ENCODE measurements at places on chromosomes 3 and 15.

DNA sequence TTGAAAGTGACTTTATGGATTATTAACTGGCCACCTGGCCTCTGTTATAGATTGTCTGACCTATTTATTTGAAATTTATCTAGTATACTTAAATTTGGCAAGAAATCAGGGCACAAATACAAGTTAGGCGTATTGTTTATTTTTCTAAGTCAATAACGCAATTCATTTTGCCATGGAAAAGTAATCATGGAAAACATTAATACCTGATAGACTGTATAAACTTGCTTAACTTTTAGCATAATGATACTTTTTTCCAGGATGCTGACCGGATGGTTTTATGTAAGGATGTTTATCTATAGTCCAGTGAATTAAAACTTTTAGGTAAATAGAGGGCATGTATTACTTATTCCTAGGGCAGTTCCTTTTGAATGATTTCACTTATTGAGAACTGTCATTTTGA lies 20.2 kb downstream of the FNDC3B start:
- no peak for DNase-seq

- DNase-seq: no peak
These were observed 1.6 kb upstream of the FLNB start for GRCh38 chr3:58006661-58007060.

DNA sequence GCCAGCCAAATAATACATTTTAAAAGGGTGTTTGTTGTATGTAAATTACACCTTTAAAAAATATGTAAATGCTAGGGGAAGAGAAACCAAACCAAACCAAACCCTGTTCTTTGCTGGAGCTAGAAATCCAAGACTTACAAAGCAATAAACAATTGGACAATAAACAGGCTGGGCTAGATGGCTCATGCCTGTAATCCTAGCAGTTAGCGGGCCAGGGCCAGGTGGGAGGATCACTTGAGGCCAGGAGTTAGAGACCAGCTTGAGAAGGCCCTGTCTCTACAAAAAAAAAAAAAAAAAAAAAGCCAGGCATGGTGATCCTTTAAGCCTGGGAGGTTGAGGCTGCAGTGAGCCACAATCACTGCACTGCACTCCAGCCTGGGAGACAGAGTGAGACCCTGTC lies 12.5 kb downstream of the STOML1 start:
- no peak for DNase-seq

DNA sequence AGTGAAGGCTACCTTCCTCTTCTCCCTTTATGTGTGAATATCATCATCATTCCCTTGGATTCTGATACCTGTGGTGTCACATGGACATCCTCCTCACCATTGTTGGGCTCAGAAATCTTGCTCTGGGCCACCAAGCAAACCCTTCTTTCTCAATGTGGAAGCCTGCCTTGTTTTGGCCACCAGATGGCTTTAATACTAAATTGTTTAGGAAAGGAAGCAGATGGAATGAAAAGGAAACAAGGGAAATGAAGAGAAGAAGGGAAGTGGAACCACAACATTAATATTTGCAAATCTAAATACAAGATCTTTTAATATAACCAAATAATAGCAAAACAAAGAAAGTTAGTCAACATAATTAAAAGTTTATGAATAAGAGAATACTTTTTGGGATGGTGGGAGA lies 14.0 kb downstream of the FAM227B start:
- DNase-seq: no peak

DNA sequence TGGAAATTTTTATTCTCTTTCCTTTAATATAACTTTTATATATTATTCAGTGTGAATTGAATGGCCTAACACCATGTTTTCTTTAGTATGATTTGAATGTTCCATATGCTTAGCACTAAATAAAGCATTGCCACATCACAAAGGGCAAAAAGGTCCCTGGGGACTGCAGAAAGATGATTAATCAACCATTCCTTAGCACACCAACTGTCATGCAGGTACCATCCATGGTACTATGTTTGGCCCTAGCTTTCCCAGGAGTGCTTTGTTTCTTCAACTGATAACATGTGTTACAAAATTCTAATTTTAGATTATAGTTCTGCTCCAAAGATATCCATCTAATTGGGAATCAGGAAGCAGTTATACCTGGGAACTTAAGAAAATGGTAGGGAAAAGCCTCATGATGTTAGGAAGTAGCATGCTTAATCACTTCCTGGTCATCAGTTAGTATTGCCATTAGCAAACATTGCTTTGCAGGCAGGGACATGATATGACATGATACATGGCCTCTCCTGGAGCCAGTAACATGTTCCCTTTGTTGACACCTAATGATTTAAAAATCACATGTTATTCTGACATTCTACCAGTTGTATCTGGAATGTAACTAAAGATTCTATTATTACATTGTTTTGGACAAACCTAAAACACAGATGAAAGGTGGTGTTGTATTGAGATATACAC lies 712.6 kb upstream of the GBE1 start:
- DNase-seq: no peak

DNA sequence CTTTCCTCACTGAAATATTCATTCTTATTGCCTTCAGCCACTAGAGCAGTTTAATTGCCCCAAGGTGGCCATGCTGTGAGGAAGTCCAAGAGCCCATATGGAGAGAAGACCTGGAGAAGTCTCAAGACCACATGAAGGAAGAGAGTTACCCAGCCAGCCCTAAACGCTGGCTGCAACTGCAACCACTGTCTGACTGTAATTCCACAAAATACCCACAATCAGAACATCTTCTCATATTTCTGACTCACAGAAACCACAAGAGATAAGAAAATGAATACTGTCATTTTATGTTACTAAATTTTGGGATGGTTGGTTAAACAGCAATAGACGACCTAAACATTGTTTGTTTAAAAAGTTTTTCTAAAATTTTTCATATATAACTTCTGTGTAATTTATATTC lies 14.7 kb upstream of the SST start:
- no peak for DNase-seq

- DNase-seq: no peak
These were observed 27.5 kb upstream of the CORO2B start for GRCh38 chr15:68551296-68551635.

GRCh38 chr15:94256511-94256910 lies 25.1 kb downstream of the MCTP2 start:
- no peak for DNase-seq

GRCh38 chr15:37891766-37892368 lies 42.6 kb upstream of the TMCO5A start:
- DNase-seq: no peak

- DNase-seq: no peak
These were observed at the start of gene CADPS for GRCh38 chr3:62874711-62875557. TSS of gene CADPS (minus strand) at chr3:62875416. CDS start at chr3:62875029, 387 bp downstream.

DNA sequence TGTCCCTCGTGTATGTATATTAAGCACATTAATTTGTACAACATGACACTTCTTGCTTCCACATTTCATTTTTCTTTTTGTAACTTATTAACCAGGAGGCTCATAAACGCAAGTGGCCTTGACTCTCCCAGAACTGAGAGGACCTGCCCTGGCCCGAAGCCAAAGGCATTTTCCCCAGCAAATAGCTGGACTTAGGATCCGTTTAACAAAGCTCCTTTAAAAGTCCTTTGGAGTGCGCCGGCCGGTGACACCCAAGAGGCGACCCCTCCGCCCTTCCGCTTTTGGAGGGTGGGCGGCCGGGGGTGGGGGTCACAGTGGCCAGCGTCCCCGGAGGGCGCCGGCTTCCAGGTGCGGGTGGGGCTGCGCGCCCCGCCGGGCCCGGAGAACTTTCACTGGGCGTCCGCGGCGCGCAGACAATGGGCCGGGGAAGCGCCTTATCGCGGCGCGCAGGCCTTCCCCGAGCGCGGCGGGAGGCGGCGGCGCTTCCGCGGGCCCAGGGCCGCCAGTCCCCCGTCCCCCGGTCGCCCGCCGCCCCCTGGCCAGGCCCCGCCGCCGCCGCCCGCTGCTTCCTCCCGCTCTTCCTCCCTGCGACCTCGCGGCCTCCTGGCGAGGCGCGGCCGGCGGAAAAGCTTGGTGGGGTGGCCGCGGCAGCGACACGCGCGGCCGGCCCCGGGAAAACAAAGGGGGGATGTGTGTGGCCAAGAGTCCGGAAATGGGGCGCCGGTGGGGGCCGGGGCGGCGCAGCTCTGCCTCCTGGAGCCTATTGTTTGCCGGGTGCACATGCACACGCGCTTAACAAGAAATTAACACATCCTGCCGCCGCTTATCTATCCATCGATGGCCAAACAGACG lies 613.4 kb downstream of the MCTP2 start:
- DNase-seq: no peak

DNA sequence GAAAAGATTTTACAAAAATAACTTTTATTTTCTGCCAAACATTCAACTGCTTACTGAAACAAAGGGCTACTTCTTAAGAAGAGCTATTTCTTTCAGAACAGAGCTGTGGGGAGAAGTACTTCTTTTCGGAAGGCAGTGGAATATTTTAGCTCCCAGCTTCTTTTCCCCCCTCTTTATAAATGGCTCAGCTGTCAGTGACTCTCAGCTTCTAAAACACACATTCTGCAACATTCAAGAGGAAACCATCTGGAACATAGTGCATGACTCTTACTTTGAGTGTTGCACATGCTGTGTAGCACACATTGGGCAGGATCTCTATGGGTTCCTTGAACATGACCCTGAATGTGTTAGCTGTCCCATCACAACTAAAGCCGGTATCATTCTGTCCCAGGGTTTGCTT lies 7.0 kb upstream of the C15orf40 start:
- no peak for DNase-seq

DNA sequence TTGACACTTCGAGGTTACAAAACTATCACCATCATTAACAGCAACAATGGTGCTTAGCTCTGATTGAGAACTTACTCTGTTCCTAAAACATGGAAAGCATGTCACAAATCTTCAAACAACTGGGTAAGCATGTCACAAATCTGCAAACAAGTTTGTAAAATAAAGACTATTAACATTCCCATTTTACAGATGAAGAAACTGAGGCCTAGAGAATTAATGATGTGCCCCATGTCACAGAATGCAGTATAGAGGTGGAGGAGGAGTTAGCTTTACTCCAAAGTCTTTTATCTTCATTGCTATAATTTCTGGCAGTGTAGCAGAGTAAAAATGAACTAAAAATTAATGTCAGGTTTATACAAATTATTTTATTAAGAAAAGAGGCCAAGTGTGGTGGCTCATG lies 73.4 kb downstream of the NR2F2 start:
- no peak for DNase-seq

DNA sequence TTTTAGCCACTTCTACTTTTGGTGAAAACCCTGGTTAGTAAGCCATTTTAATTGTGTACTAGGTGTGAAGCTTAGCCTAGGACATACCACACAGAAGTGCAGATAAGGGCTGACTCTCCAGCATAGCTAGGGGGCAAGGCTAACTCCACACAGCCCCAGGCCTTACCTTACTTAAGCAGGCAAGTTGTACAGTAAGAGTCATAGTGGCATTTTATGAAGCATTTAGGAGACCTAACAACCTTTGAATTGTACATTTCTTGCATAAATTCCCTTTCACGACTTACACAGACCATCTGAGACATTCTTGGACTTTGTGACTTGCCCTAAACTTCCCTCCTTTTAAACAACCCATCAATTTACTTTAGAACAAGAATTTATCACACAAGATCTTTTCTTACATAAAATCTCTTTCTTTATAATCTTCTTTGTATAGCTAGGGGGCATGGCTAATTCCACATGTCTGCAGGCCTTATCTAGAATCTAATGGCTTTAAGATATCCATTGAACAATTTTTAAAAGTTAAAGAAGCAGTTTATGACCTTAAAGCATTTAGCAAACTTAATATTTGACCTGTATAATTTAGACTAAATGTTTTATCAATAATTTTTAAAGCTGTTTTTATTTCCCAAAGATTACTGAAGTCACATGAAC lies 18.7 kb upstream of the SKIL start:
- DNase-seq: no peak

DNA sequence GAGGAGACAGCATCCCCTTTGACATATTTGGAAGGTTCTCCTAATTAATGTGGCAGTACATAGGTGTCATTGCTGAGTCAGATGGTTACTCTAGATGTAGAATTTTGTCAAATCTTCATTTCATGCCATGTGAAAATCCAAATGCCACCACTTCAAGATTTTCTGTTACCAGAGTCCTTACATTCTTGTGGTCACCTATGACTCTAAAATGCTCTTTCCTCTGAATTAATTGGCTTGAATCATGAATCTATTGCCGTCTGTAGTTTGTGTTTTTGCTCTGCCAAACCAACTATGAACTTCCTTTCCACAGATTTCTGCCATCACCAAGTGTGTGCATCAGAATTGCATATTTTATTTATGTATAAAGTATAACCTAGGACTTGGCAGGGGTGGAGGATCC lies 269.4 kb upstream of the ZPLD1 start:
- no peak for DNase-seq

DNA sequence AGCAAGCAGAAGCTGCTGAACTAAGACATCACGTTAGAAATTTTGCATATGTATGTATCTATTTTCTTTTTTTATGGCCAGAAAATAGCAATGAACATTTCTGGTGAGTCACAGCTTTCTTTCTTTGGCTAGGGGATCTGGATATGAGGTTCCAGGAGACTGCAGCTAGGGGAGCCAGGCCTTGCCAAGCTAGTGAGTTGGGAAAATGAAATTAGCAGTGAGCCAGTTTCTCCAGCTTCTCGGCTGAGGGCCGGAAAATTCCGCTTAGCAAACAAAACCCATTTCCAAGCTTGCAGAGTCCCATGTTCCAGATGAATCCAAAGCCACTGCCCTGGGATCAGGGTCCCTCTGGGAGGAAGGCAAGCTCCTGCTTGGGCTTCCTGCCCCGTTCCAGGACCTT lies 137.6 kb downstream of the SRGAP3 start:
- DNase-seq: no peak

DNA sequence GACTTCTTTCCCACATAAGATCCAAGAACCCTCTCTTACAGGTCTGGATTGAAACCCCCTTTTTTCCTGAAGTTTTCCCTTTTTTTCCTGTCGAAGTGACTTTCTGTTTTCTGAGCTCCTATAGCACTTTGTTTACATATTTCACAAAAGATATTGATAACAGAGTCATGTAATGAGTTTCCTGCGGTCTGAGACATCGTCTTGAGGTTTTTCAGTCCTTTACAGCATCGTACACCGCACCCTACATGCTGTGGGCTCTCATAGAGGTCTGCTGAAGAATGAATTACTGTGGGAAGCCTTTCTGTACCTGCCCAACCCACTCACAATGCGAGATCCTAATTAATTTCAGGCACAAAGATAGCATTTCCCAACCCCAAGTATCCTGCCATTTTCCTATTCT lies 53.1 kb downstream of the MCF2L2 start:
- no peak for DNase-seq

- no peak for DNase-seq
These were observed 17.3 kb downstream of the MTMR10 start for GRCh38 chr15:30974112-30974511.

- no peak for DNase-seq
These were observed 6.6 kb upstream of the MNS1 start for GRCh38 chr15:56471440-56472069.

DNA sequence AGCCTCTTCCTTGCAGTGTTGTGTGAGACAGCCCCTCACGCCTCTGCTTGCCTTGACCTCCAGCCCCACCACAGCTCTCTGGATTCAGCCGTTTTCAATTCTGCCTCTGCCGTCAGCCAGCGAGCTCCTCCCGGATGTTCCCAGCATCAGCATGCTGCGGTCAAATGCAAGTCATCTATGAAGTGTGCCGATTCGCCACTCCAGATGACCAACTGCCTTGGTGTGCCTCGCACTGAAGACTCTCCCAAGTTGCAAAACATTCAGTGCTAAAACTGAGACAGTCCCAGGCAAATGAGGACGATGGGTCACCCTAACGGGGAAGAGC lies 30.6 kb upstream of the RASA2 start:
- no peak for DNase-seq

Measured in CD4-positive, alpha-beta T cell treated with Interleukin-4 for 1 hour (primary cell).